ENCODE measurements at places on chromosomes 7 and 10.

DNA sequence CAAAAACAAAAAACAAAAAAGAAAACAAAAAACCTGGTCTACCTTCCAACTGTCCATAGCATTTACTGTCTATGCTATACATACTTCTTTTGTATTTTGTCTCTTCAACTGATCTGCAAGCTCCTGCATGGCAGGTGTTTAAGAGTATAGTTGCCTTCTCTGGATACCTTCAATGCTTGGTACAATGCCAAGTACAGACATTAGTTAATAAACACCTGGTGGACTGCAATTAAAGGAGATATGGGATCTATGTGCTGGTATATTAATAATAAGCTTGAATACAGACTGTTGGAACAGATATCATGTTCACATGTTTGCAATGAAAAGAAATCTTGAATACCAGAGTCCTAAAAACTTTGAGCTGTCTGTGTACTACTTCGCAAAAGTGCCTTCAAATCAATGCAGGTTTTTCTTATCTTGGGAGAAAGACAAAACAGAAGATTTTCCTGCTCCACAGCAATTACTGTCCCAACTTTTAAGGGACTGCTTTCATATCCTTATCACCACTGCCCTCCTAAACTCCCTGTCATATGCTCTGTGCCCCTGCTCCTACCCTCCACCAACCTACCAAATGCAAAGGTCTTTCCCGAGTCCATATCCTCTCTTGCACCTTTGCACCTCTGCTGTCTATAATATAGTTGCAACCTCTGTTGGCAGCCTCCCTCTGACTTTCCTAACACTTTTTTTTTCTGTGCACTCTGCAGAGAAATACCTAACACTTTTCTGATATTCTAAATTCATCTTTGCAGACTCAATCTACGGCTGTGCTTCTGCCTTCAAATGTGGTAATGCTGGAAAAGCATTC, 85.1 kb downstream of the DNMBP start:
- no peak for DNase-seq

DNA sequence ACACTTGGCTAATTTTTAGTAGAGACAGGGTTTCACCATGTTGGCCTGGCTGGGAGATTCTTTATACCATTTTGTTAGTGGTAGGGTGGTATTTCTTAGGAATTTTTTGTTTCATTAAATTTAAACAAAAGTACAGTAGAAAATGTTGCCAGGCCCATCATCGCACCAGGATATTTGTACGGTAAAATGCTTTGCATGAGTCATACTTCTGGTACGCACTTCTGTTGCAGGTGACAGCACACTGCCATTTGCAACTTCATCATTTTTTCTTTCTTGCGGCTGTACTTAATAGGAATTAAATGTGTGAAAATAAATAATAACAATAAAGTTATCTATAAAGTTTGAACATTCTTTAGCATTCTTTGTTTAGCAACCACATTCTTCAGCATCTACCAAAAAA, 195.6 kb downstream of the SKAP2 start:
- no peak for DNase-seq

GRCh38 chr7:114152314-114152938, 233.6 kb upstream of the PPP1R3A start:
- no peak for DNase-seq

DNA sequence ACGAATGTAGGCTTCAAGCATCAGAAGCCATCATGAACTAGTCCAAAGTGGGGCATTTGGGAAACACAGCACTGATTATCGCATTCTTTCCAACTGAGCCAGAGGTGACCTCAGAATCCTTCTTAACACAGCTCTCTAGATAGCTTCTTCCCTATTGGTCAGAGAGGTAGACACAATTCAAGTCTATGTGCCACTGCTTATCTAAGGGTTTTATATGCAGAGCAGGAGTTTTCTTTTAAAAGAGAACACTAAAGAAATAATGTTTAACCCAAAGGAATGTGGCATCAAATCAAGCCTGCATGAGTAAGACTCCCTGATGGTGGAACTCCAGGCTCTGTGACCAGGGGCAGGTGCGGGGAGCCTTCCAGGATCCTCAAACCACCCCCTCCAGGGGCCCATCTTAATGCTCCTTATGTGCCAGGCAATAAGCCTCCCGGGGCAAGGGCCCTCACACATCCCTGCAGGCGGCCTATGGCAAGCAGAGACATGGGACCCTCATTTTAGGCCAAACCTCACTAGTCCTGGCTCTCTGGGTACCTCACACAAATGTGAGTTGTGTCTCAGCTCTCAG, 13.8 kb downstream of the HSPA12A start:
- DNase-seq, result no peak

DNA sequence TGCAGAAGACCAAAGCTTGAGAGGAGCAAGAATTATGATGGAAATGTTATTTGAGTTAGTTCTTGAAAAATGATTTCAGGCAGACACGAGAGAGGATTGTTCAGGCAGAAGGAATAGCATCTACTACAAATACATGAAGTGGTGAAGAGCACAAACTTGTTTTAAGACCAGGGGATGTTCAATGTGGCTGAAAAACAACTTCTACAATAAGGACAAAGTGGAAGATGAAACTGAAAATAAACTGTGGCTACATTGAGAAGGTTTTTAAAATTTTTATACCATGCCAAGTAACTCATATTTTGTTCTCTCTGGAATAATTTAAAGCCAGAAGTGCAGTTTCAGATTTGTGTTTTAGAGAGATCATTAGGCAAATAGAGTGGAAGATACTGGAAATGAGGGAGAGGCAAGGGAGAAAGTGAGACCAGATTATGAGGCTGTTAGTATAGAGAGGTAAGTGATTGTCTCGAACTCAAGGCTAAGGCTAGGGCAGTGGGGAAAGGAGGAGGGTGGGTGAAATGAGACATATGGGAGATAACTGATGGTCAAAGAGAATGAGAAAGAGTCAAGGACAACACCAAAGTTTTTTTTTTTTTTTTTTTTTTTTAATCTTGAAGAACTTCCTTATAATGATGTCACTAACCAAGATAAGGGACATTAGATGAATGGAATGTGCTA, 115.4 kb downstream of the MDFIC start:
- DNase-seq, result no peak

DNA sequence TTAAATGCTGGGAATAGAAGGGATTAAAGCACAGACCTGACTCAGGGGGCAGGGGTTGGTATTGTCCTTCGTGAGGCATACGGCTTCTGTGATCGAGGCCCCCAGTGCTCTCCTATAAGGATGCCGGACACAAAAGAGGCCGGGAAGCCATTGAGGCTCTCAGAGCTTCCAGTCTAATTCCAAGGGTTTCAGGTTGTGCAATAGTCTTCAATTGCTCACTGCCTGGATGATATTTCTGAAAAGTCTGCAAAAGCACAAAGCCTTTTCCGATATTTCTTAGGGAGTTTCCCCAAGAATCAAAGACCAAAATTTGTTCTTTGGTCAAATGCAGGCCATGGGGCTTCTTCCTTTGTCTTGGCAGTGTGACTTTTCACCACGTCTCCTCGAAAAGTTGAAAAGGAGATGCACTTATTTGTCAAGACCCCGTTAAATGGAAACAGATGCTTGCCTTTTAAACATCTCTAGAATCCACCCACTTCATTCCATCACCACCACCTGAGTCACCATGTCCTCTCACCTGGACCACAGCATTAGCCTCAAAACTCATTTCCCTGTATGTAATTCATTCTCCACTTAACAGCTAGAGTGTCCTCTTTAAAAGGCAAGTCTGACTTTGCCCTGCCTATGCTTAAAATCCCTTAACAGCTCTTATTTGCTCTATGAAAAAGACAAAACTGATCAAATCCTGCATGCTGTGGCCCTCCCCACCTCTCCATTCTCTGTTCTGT, 134.8 kb upstream of the NAMPT start:
- DNase-seq, result no peak

GRCh38 chr10:84261236-84261915, 16.5 kb downstream of the RGR start:
- no peak for DNase-seq

- DNase-seq, result no peak
Observed at GRCh38 chr10:4241724-4242345, 456.8 kb upstream of the KLF6 start.

- DNase-seq, result no peak
Observed at GRCh38 chr10:21498377-21498776, 27.1 kb downstream of the SKIDA1 start.

DNA sequence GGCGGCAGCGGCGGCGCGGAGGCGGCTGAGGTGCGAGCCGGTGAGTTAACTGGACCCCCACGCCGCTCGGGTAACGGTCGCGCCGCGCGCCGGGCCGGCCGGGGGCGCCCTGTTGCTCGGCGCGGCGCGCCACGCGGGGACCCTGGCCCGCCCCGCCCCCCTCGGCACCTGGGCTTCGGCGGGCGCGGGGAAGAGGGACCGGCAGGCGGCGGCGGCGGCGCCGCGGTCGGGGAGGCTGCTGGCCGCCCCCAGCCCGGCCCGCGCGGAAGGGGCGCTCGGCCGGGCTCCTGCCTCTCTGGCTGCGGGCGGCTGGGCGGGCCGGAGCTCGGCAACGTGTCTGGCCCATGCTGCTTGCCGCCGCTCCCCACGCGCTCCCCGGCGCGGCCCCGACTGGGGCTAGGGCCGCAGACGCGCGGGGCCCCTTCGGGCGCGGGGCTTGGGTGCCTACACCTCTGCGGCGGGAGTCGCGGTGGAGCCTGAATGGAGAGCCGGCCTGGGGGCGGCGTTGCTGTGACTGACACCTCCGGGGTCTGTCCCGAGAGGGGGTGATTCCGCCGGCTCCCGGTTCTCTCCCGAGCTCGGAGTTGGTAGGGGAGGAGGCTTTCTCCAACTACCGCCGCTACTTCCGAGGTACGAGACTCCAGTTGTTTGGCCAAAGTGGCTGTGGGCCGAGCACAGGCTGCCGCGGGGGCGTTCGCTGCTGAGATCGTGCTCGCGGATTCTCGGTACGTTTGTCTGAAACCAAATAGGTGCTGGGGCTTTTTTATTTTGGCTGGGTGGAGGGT, 494 bp downstream of the PALS2 start:
- DNase-seq, result peak; percentile 12

DNA sequence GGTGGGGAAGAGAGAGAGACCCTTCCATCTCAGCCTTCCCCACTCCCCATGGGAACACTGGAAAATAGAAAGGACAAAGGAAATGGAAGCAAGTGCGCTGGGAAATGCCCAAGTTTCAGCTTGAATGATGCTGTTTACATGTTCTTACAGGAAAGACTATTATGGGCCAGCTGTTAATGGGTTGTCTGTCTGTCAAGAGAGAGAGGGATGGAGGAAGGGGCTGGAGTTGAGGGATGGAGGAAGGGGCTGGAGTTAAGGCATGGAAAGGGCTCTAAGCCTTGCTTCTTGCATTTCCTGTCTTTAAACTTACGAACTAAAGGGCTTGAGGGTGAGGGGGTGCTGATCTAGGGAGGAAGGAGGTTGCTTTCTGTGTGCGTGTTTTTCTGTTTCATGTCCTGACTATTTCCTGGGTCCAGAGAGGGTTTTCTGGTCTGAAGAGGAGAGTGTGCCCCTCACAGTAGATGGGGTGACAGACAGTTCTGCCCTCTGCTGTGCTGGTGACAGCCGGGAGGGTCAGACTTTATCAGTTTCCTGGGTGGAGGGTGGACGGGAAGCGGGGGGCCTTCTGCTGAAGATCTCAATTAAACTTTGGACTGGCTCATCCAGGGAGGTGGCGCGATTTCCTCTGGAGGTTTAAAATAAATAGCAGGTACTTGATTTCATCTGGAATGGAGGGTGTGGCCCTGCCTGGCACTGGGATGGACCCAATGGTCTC, 30.5 kb downstream of the GRK5 start:
- no peak for DNase-seq

GRCh38 chr7:114823290-114823689, 98.6 kb upstream of the MDFIC start:
- no peak for DNase-seq

GRCh38 chr7:44215531-44215930, 14.8 kb downstream of the YKT6 start:
- no peak for DNase-seq

DNA sequence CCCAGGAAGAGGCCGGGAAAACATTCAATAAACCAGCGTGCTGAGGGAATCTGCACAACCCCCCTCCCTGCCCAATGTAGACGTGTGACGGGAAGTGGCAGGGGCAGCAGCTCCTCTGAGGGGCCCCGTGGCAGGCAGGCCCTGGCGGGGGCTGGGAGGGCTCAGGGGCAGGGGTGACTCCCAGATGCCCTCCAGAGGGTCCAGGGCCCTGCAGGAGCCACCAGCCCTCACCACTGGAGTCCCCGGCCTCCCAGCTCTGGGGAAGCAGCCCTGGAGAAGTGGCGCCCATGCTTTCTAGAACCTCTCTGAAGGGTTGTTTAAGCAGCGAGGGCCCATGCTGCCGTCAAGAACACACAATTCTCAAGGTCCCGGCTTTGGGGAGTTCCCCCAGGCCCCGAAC, 8.4 kb upstream of the GPER1 start:
- no peak for DNase-seq

DNA sequence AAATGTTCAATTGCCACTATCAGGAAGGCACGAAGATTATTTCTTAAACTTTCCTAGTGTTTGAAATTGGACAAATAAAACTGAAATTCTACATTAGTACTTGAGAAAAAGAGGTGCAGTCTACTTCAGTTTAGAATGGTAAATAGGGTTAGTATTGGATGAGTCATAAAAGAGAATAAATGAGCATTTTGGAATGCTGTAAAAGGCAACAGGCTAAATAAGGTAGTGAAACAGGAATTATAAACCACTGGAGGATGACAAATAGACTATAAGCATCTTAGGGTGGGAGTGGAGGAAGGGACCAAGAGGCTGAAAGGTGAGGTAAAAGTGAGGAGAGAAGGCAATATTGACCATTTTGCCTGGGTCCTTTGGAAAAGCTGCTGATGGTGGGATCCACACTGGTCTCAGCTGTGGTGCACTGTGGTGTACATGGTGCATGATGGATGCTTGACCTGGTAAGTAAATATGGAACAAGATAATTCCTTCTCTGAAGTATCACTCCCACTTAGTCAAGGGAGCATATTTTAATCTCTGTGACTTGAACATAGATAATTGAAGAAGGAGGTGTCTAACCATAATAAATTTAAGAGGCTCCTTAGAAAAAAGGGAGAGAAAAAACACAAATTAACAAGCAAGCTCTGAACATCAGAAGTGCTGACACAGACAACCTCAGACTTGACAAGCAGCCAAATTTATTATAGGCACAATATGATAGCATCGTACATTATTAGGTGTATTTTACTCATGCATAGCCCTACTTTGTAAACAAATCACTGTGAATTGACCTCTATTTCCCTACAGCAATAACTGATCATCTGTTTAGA, 76.4 kb upstream of the SCIN start:
- no peak for DNase-seq

DNA sequence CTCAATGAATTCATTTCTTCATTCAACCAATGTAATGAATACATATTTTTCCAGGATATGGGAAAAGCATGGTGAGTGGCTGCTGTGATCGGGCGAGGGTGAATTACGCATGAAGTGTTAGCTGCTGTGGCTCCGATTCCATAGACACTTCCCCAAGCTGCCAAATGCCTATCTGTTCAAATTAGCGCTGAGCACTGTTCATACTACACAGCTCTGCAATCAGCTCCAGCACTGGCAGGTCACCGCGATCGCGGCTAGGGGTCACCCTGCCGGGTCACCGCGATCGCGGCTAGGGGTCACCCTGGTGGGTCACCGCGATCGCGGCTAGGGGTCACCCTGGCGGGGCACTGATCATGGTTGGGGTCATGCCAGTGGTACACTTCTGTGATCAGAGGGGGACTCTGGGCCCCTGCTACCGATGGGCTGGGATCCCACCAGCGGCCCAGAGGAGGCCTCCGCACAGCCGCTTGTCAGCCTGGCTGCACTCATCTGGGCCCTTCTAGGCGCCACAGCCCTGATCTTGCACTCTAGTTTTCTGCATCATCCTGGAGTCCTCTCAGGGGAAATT, 49.3 kb downstream of the JAKMIP3 start:
- no peak for DNase-seq

GRCh38 chr7:143380260-143380645, 892 bp upstream of the ZYX start:
- DNase-seq, result peak; percentile 79

GRCh38 chr7:47035522-47035921, 546.4 kb downstream of the TNS3 start:
- DNase-seq, result no peak
